ENCODE measurements at places on chromosomes 1 and 21. TPM values are rescaled to one million over a fixed set of nuclear protein-coding genes. Genes with fewer than 3 reads are reported as not detected.

The ABL2 gene
- total RNA-seq: 56.0 TPM

The SMPDL3B gene
- total RNA-seq: 0.60 TPM

The DTL gene
- 4.0 TPM for total RNA-seq

The PSMB4 gene
- total RNA-seq: 360 TPM

The AQP10 gene
- not detected for total RNA-seq

The RBM15 gene
- total RNA-seq: 18.7 TPM

The RIPPLY3 gene
- total RNA-seq: not detected

The CFAP141 gene
- total RNA-seq: not detected

The HLX gene
- total RNA-seq: 1.4 TPM

The C1orf94 gene
- total RNA-seq: not detected

The LBR gene
- total RNA-seq: 119 TPM

The CNR2 gene
- not detected for total RNA-seq

The HSD3B1 gene
- total RNA-seq: not detected

The ADAMTS1 gene
- 3.7 TPM for total RNA-seq

The COL16A1 gene
- total RNA-seq: 0.79 TPM

The ARTN gene
- total RNA-seq: not detected

The SLC1A7 gene
- not detected for total RNA-seq

The HEYL gene
- total RNA-seq: under 0.01 TPM

The PAPPA2 gene
- under 0.01 TPM for total RNA-seq

The RHEX gene
- total RNA-seq: not detected

The CHRM3 gene
- total RNA-seq: 0.20 TPM

The SDHB gene
- 139 TPM for total RNA-seq

Data from lung microvascular endothelial cell (primary cell).